Tibial nerve (tissue), 4 donors: ENCODE measurements at places on chromosomes 3 and 15. TPM values are rescaled to one million over a fixed set of nuclear protein-coding genes. Genes with fewer than 3 reads are reported as not detected.

DNA sequence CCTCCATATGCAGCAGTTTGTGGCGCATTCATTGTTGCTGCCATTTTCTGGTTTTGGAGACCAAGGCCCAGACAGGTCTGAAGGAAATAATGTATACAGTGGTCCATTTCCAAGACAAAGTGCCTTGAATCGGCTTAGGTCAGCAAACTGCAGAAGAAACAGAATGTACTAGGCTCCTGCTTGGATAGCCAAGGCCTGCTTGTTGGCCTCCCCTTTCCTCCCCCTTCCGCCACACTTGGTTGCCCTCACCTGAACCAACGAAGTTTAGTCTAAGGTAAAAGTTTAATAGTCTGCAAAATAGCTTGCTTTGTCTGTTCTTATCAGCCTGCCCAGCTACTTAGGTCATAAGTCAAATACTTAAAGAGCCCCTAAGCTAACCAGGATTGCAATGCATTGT, 12.0 kb upstream of the RTP3 start:
- no peak for DNase-seq
- H3K4me3 ChIP-seq = no peak overlapping the region
- H3K4me1 ChIP-seq = peaks cover 4% of the 10 kb centered on the region
- H3K27ac ChIP-seq = no peak overlapping the region

DNA sequence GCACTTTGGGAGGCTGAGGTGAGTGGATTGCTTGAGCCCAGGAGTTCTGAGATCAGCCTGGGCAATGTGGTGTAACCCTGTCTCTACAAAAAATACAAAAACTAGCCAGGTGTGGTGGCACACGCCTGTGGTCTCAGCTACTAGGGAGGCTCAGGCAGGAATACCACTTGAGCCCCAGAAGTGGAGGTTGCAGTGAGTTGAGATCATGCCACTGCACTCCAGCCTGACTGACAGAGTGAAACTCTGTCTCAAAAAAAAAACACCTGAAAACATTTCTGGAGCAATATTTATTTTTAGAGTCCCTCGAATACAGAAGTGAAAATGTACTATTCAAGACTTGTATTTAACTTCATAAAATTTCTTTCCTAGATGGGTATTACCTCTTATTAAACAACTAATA, 4.6 kb downstream of the SPCS1 start:
- peaks cover 34% of the 10 kb centered on the region for H3K4me1 ChIP-seq
- no peak for DNase-seq
- H3K36me3 ChIP-seq = no peaks in the 10 kb centered on the region

DNA sequence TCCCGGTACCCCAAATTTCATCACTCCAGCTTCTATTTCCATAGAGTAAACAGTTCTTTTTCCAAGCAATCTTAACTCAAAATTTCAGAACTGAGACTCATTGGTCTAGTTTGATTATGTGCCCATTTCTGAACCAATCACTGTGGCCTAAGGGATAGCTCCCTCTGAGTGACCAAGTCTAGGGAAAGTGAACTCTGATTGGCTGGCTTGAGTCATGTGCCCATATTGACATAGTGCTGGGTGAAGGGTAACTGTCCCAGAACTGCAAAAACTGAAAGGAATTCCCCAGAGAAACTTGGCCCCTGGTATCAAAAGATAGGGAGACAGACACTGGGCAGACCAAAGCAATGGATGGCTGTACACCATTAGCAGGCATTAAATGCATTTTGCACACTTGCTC, 171.2 kb upstream of the WNT5A start:
- no peaks in the 10 kb centered on the region for H3K36me3 ChIP-seq
- H3K27me3 ChIP-seq = no peaks in the 10 kb centered on the region
- no peak overlapping the region for H3K4me3 ChIP-seq
- no peaks in the 10 kb centered on the region for H3K4me1 ChIP-seq

- peaks cover 11% of the 10 kb centered on the region for H3K4me1 ChIP-seq
- H3K4me3 ChIP-seq = no peak overlapping the region
- no peak overlapping the region for H3K27ac ChIP-seq
- DNase-seq = no peak
- H3K27me3 ChIP-seq = no peaks in the 10 kb centered on the region
Observed at GRCh38 chr3:190105876-190106275, 14.8 kb downstream of the P3H2 start.

GRCh38 chr3:135760581-135760980, 204.9 kb upstream of the PPP2R3A start:
- no peak for DNase-seq
- no peaks in the 10 kb centered on the region for H3K4me1 ChIP-seq
- H3K36me3 ChIP-seq = no peaks in the 10 kb centered on the region
- no peaks in the 10 kb centered on the region for H3K27me3 ChIP-seq

DNA sequence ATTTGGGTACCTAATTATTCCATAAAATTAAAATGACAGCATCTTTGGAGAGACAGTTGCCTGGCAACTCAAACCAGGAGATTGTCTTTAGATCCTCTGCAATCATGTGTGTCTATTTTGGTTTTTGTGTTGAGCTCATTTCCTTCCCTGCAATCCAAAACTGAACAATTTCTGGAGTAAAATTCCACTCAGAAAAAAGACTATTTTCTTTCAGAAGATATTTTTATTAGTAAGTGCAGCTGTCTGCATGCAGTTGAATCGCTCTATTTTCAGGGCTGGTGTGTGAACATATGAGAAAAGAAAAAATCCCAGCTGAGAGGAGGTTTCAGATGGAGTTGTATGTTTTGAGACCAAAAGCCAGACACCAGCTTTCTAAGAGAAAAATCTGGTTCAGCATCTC, 41.9 kb upstream of the DYNC1LI1 start:
- H3K36me3 ChIP-seq = no peaks in the 10 kb centered on the region
- no peak overlapping the region for H3K4me3 ChIP-seq
- H3K4me1 ChIP-seq = no peaks in the 10 kb centered on the region
- DNase-seq = no peak

DNA sequence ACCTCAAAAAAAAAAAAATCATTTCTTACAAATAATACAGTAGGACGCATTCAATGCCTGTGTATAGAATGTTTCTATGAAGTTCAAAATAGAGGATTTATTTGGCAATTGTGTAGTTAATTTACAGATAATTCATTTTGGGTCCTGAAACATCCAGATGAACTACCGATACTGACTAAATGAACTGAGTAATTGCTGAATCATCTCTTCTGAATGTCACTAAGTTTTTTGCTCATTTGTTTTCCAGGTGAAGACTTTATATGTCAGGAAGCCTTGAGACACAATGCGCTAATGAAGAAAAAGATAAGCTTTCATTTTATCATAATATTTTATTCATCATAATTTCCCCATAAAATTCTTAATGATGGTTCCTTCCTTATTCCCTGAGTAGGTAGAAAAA, 39.7 kb downstream of the PCOLCE2 start:
- no peaks in the 10 kb centered on the region for H3K27me3 ChIP-seq
- no peak overlapping the region for H3K4me3 ChIP-seq
- no peaks in the 10 kb centered on the region for H3K4me1 ChIP-seq

- no peaks in the 10 kb centered on the region for H3K36me3 ChIP-seq
- no peaks in the 10 kb centered on the region for H3K4me1 ChIP-seq
- H3K27me3 ChIP-seq = no peaks in the 10 kb centered on the region
- no peak for DNase-seq
- no peak overlapping the region for H3K27ac ChIP-seq
Observed at GRCh38 chr15:94027581-94027980, 203.8 kb upstream of the MCTP2 start.

DNA sequence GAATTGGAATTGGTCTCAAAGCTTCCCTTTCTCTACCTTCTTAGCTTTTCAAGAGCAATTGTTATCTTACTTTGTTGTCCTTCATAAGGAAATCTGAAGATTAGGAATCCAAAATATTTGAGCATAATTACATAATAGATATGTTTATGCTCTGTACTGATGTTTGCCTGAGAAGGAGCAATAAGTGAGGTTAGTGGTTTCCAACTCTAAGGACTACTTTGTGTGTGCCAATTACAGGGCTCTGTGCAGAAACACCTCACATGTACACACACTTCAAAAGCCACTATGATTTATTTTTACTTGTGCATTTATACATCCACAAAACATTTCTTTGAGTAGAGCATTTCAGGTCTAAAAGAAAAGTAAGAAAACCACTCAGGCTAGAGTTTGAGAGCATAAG, 49.9 kb downstream of the MME start:
- H3K27me3 ChIP-seq = no peaks in the 10 kb centered on the region
- H3K4me1 ChIP-seq = no peaks in the 10 kb centered on the region
- H3K4me3 ChIP-seq = no peak overlapping the region
- no peak for DNase-seq
- H3K36me3 ChIP-seq = no peaks in the 10 kb centered on the region

DNA sequence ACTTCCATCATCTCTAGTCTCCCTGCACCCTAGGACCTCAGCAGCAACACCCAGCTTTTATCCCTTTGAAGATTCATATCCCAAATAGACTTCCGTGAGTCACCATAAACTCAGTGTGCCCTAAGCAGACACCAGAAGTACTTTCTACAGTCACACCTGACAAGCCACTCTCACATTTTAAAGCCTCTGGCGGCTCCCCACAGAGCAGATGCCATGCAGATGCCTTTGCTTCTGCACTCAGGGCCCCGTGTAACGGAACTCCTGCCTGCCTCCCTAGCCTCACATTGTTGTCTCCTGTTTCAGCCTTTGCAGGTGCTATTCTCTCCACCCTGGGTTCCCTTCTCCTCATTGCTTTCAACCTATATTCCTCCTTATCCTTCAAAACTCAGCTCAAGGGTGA, 155.5 kb upstream of the SLC24A5 start:
- H3K4me1 ChIP-seq = no peaks in the 10 kb centered on the region
- H3K27ac ChIP-seq = no peak overlapping the region
- no peak overlapping the region for H3K4me3 ChIP-seq
- no peaks in the 10 kb centered on the region for H3K27me3 ChIP-seq

DNA sequence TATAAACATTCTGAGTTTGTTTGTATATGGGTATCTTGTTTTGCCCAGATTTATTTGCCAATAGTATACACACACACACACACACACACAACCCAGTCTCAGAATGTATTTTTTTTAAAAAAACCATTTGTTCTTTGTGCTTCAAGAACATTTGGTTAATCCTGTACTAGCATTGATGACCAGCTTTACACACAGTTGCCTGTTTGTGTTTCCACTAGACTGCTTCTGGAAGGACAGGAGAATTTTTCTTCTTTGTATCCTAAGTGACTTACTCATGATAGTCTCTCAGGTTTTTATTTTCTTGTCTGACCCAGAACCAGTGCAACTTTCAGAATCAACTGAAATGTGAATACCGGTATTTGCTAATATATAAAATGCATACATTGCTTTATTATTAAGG, 40.5 kb downstream of the U2SURP start:
- H3K27ac ChIP-seq = no peak overlapping the region
- no peak overlapping the region for H3K4me3 ChIP-seq
- no peaks in the 10 kb centered on the region for H3K4me1 ChIP-seq
- peaks cover 54% of the 10 kb centered on the region for H3K36me3 ChIP-seq

DNA sequence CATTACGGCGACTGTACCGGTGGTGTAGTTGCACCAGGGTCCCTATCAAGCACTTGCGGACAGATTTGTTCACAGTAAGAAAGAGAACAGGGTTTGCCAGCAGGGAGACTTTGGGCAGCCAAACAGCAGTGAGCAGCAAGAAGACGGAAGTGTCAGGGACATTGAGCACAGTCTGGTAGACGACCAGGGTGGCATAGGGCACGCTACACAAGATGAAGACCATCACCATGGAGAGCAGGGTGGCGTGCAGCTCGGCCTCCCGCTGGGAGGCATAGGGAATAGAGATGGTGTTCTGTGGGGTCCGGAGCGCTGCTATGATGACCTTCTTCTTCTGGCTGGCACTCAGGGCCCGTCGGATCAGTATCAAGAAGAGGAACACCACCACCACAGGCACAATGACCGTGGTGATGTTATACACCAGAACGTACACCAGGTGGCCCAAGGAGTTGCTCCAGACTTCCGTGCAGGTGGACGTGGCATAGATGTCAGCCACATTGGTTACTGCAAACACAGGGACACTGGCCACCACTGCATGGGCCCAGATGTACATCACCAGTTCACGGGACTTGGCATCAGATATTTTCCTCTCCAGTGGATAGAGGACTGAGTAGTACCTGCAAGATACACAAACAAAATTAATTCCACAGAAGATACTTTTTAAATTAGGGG, 19.1 kb upstream of the FSIP1 start:
- H3K27ac ChIP-seq = no peak overlapping the region
- H3K27me3 ChIP-seq = no peaks in the 10 kb centered on the region
- H3K4me1 ChIP-seq = no peaks in the 10 kb centered on the region
- no peaks in the 10 kb centered on the region for H3K36me3 ChIP-seq
- no peak overlapping the region for H3K4me3 ChIP-seq

DNA sequence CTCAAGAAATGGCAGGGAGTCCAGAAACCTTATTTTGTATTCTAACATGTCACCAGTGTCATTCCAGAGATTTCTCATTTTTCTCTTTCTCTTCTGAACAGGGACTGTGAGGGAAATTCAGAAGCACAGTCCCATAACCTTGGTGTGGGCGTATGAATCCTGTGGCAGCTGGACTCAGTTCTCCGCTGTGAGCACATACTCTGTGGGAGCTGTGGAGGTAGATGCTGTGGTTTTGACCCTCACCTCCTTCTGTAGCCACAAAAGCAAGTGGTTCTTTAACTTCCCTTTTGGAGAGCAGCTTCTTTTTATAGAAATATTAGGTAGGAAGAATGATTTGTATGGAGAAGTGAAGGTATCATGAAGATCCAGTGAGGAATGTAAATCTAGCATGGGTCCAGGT, 13.4 kb downstream of the TMEM207 start:
- no peak overlapping the region for H3K27ac ChIP-seq
- no peaks in the 10 kb centered on the region for H3K27me3 ChIP-seq
- H3K36me3 ChIP-seq = no peaks in the 10 kb centered on the region
- H3K4me3 ChIP-seq = no peak overlapping the region

DNA sequence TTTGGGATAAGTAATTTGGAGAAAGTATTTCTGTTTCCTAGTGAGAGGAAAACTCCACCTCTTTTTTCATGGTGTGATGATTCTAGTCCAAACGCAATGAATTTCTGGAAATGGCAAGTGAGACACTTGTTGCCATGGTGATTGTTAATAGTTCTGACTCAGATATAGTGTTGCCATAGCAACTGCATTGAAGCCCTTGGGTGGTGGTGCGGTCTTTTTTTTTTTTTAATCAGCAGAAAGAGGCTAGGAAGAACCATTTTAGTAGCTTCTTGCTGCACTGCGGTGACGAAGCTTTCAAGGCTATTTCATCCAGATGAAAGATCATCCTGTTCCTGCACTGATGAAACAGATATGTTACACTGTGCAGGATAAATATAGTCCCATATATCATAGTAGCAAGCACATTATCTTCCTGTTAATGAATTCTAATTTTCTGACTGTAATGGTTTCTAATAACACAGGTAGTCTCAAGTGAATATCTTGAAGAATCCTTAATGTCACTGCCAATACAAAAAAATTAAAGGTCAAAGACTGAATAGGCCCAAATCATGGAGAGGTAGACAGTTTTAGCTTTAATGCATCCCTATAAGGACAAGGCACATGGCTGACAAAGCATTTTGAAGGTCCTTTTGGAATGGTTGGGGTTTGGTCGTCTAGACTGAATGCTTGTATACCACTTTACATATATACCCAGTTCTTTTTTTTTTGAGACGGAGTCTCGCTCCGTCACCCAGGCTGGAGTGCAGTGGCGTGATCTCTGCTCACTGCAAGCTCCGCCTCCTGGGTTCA, 125.1 kb upstream of the ZBTB20 start:
- no peaks in the 10 kb centered on the region for H3K36me3 ChIP-seq
- H3K4me1 ChIP-seq = no peaks in the 10 kb centered on the region
- no peaks in the 10 kb centered on the region for H3K27me3 ChIP-seq
- H3K27ac ChIP-seq = no peak overlapping the region
- H3K4me3 ChIP-seq = no peak overlapping the region

Gene OSBPL10
- total RNA-seq = 73.6 TPM

Gene GOLGA8S
- 0.63 TPM for total RNA-seq

Gene TMC3
- total RNA-seq = not detected

Gene CLDN1
- 150 TPM for total RNA-seq

Gene LTK
- total RNA-seq = 0.39 TPM

Gene ZCWPW2
- 0.39 TPM for total RNA-seq

Gene CRYGS
- 3.1 TPM for total RNA-seq

Gene TMCC1
- total RNA-seq = 26.2 TPM

Gene CCR4
- total RNA-seq = 0.21 TPM

Gene P3H2
- 8.8 TPM for total RNA-seq

Gene SLC24A5
- not detected for total RNA-seq
